Naive thymus-derived CD8-positive, alpha-beta T cell (primary cell): ENCODE measurements at places on chromosomes 11 and 22. TPM values are rescaled to one million over a fixed set of nuclear protein-coding genes. Genes with fewer than 3 reads are reported as not detected.

Gene NAALADL1
- total RNA-seq: 30.1 TPM

Gene TECTA
- total RNA-seq: 0.57 TPM

Gene MPPED2
- 3.3 TPM for total RNA-seq

GRCh38 chr11:114243461-114244372 is 52.5 kb upstream of the NNMT start:
- no peak for DNase-seq

DNA sequence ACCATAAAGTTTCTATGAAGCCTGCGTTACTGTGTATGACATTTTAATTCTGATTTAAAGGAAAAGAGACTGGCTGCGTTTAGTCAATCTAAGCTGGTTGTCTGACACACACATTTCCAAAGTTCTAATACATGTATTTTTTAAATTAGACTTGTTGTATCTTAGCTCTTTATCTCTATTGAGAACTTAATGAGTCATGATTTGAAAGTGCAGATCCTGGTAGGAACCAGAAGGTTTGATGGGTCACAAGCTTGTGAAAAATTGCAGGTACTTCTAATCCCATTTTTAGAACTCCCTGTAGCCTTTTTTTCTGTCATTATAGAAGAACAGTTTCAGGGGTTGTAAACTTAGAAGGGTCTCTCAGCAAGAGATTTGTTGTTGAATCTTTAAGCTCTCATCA is 210.3 kb downstream of the DDX10 start:
- no peak for DNase-seq
